Stimulated activated CD4-positive, alpha-beta T cell treated with anti-CD3 and anti-CD28 coated beads, Interleukin-12 subunit alpha, Interleukin-12 subunit beta, amount 100 ng/mL, for 48 hours (primary cell): ENCODE measurements at places on chromosomes 2 and 18.

DNA sequence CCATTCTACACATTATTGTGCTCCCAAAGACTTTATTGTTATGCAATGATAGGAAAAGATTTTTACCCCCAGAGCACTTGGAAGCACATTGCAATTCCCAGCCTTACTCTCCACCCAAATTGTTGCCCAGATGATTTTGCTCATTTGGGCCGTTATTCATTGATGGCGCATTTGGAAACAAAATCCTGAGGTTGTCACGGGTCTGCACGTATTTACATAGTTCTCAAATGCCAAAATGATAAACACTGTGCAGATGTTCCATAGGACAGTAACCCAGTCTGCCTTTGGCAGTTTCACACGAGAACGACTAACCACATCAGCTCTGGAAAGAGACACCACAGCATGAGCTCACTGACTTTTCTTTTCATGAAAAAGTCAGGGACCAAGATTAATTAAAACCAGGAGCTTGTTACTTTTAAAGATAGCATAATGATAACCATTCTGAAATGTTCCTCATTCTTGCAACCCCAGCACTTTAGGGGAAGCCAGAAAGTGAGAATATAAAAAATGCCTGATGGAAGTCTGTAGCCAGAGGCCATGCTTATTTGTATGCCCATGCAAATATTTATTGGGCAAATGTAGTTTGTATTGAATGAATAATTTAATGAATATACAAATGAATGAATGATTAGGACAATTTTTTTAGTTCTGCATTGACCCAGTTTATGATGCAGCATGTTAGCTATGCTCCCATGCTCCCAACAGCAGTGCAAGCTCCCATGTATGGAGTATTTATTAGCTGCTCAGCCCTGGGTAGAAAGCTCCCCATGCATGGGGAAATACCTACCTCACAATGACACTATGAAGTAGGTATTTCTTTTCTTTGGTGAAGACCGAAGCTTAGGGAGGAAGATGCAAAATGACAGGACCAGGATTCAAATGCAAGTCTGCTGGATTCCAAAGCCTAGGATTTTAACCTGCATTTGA is 84.6 kb downstream of the MAIP1 start:
- no peak for DNase-seq

DNA sequence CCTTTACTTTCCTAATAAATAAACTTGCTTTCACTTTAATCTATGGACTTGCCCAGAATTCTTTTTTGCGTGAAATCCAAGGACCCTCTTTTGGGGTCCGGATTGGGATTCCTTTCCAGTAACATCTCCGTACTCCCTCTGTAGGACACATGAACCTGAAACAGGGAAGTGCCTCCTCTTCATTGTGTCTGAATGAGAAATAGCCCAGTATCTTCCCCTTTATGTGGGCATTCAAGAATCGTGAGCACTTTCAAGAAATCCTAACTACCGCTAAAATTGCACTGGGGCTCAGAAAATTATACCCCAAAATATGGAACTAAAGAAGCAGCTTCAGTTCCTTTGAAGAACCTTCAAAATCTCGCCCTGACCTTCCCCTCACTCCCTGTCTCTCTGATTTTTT is 7.8 kb upstream of the POMC start:
- DNase-seq: no peak

DNA sequence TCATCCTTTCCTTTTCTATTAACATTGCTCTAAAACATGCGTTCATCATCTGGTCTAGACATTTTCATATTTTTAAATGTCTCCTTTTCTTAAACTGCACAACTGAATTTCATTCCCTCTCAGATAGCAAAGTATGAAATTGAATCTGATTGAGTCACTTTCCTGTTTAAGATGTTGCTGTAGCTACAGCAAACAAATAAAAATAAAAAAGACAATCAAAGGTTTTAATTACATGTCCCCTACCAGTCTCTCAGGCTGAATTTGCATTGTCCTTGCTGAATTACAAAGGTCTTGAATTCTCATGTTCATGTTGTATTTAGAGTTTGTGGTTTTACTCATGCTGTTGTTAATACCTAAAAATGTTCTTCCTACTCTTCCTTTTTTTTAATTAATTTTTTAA is 537.9 kb upstream of the LRATD1 start:
- DNase-seq: no peak

GRCh38 chr2:224084266-224084892 is 45.3 kb upstream of the SERPINE2 start:
- no peak for DNase-seq

- DNase-seq: no peak
Observed at GRCh38 chr2:222318026-222318711, 19.4 kb upstream of the PAX3 start.

DNA sequence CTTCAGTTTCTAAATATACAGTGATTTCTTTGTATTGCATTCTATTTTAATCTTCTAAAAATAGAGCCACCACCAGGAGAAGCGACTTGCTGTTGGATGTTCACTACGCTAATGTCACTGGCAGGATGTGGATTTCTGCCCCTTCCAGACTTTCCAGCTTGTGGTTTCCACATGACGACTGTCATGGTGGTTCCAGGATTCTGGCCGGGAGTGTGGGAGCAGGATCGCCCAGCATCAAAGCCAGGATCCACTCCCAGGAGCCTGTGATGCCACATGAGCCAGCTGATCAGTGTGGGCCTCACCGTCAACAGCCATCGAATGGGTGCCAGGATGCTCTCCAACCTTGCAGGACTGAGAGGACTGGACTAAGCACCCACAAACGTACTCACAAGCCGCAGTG is 148.8 kb downstream of the HDAC4 start:
- no peak for DNase-seq

DNA sequence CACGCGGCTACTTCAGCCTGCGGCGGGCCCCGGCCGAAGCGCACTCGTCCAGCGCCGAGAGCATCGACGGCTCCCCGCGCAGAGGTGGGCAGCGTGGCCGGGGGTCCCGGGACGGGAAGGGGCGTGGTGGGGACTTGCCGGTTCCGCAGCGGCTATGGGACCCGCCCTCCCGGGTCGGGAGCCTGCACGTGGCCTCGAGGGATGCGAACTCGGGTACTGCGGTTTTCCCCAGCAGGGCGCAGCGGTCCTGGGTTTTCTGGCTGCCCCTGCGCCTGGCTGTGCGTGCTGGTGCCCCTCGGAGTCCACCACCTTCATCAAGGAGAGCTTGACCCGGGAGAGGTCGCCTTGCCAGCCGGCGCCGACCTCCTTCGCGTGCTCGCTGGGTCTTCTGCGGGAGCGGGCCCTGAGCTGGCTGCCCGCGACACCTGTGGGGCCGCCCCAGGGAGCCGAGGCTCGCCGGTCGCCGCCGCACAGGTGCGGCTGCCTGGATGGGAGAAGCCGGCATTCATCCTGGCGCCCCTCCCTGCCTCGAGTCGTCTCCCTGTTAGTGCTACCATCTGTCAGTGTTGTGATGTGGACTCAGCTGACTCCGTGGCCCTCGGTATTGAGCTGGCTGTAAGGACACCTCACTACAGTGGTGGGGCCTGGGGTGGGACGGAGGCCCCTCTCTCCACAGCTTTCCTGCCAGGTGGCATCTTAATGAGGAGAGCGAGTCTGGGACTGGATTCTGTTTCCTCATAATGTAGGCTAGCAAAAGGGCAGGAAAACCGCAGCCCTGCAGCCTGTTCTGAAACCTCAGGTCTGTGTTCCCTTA is 177.3 kb downstream of the AGAP1 start:
- no peak for DNase-seq

GRCh38 chr18:77876319-77876865 is 626.7 kb downstream of the GALR1 start:
- no peak for DNase-seq

GRCh38 chr2:189709501-189710221 is 35.2 kb downstream of the ANKAR start:
- no peak for DNase-seq

DNA sequence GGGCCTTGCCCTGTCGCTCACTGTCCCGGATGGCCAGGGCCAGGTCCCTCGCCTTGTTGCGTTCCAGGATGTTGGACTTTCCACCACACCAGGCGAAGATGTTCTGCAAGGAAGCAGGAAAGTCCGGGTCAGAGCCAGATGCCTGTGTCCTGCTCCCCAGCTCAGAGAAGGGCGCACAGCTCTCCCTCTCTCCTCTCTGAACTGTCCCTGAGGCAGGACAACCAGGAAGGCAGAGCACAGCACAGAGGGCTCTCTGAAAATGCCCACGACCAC is 11.0 kb downstream of the CAPG start:
- no peak for DNase-seq

GRCh38 chr2:29747786-29748470 is 173.5 kb downstream of the ALK start:
- DNase-seq: peak; percentile 1
